ENCODE measurements at places on chromosomes 3 and 15. TPM values are rescaled to one million over a fixed set of nuclear protein-coding genes. Genes with fewer than 3 reads are reported as not detected.
A peak's percentile ranks its signal among the peaks of the same experiment; 100 is the strongest.

DNA sequence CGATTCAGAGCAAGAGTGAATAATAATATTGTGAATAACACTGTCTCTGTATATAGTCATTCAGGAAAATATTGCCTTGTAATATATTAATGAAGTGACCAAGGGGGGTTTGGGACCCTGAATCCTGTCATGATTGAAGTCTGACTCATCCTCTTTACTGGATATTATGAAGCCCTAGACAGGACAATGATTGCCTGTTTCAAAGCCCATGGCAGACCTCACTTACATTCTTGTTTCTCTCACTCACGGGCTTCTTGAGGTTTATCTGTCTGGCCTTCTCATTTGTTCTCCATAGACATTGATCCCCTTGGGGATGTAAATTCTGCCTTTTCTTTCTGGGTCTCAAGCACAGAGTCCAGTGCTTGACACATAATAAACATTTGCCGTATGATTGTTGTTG lies 449.3 kb upstream of the THRB start:
- DNase-seq, result no peak
- H3K27ac ChIP-seq, result no peak overlapping the region
- H3K27me3 ChIP-seq, result no peaks in the 10 kb centered on the region

- H3K27ac ChIP-seq, result no peak overlapping the region
- no peaks in the 10 kb centered on the region for H3K27me3 ChIP-seq
- no peak overlapping the region for H3K4me3 ChIP-seq
- no peaks in the 10 kb centered on the region for H3K36me3 ChIP-seq
These were observed 201.4 kb upstream of the STT3B start for GRCh38 chr3:31331278-31331677.

GRCh38 chr3:132870541-132870940 lies 148.3 kb upstream of the NPHP3 start:
- no peaks in the 10 kb centered on the region for H3K4me1 ChIP-seq
- H3K27ac ChIP-seq, result no peak overlapping the region
- H3K27me3 ChIP-seq, result no peaks in the 10 kb centered on the region
- no peaks in the 10 kb centered on the region for H3K36me3 ChIP-seq
- no peak overlapping the region for H3K4me3 ChIP-seq

DNA sequence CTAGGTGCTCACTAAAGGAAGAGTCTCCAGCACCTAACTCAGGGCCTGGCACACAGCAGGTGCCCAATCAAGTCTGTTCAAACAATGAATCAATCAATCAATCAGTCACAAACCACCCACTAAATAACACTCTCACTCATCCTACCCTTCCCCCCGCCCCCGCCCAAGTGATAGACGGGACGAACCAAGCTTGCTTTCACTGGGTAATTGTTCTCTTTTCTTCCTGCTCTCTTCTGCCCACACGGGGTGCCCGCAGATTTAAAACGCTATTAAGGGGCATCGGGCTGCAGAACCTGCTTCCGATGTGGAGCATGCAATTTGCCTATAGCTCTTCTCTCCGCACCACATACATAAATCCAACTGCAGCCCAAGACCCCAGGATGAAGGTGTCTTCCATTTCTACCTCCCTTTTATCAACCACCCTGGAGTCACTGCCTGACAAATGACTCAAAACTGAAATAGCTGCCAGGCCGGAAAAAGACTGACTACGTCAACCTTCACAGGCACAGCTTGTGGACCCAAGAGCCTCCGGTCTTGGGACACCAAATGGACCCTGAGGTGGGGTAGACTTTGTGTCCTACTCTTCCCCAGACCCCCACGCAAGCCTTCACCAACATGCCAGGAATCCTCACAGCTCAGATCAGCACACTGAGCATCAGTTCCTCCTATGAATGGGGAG lies 1.7 kb downstream of the KLHL25 start:
- H3K27me3 ChIP-seq, result no peaks in the 10 kb centered on the region
- peaks cover 25% of the 10 kb centered on the region for H3K4me1 ChIP-seq
- no peak for DNase-seq
- peak overlapping the region; percentile 81 for H3K4me3 ChIP-seq
- no peaks in the 10 kb centered on the region for H3K36me3 ChIP-seq
- H3K27ac ChIP-seq, result no peak overlapping the region

DNA sequence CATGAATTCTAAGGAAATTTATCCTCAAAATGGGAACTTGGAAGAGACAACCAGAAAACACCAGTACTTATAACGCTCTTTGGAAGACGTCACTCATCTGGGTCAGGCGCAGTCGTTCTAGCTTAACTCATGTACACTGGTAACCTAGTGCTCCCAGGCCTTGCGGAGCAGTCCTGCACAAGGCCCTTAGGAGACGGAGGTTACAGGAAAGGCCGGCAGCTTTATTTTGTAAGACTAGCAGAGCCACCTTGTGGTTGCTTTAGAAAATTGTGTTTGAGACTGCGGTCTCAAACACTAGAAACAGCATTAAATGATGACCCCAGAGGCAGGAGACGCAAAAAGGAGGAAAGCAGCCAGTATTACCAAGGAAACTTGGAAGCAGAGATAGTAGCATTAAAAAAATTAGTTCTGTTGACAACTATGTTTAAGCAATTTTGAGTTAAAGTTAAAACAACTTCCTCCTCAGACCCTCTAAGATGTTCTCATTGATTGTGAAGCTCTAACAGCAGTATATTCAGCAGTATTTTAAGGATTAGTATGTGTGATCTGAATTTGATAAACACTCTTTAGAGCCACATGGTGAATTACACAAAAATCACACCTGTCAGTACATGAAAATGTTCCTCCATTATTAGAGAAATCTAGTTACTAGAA lies 141.9 kb upstream of the C2CD4B start:
- H3K4me1 ChIP-seq, result peaks cover 10% of the 10 kb centered on the region
- H3K36me3 ChIP-seq, result no peaks in the 10 kb centered on the region
- no peak overlapping the region for H3K4me3 ChIP-seq
- peak; percentile 41 for DNase-seq
- H3K27ac ChIP-seq, result no peak overlapping the region
- no peaks in the 10 kb centered on the region for H3K27me3 ChIP-seq

DNA sequence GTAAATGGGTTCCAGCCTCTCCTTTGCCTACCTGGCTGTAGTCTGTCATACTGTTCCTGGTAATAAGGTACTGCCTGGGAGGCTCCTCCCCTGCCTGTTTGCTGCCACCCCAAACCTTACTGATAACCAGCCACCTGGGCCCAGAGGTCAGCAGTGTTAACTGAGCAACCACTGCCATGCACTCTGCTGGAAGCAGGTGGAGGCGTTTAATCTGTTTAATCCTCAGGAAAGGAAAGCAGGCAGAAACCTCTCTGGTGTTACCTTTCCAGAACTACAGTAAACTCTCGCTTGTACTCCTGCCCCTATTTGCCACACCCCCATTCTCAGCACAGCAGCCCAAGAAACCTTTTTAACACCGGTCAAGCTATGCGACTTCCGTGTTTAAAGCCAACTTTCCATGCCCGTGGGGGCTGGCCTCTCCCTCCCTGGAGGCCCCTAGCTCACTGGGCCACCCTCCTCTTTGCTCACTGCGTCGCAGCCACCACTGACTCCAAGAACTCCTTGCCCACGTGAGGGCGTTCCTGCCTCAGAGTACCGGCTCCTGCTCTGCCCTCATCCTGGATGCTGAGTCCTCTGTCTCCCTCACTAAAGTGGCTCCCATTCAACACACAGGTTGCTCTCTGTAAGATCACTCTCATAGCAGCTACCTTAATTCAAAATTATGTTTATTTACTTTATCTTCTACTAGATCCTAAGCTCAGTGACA lies 8.3 kb downstream of the BDH1 start:
- peaks cover 3% of the 10 kb centered on the region for H3K4me1 ChIP-seq
- no peak overlapping the region for H3K27ac ChIP-seq
- DNase-seq, result no peak
- H3K36me3 ChIP-seq, result peaks cover 4% of the 10 kb centered on the region

GRCh38 chr3:157420606-157421130 lies 16.0 kb upstream of the PTX3 start:
- no peaks in the 10 kb centered on the region for H3K36me3 ChIP-seq
- no peak overlapping the region for H3K27ac ChIP-seq
- no peak overlapping the region for H3K4me3 ChIP-seq

DNA sequence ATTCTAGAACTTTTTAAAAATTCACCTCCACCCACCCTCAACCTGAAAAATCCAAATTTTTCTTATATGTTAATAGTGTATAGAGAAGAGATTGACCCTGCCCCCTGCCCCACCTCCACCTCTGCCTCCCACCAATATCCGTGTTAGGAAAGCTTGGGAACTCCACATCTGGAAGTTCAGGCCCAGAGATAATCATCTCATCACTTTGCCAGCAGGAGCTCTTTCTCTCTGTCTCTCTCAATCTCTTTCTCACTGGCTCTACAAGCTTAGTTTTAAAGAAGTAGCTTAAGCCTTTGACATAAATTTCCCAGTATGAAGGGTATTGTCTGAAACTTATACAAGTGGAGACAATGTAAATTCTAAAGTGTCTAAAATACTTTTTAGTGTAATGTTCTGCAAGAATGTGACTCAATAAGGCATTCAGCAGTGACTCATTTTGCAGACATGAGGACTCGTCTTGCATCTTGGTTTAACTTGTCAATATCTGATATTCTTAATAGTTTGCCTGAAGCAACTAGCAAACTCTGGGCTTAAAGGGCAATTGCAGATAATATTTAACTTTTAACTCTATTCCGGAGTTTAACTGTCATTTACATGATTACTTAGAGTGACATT lies 299.8 kb upstream of the EPHA3 start:
- H3K27me3 ChIP-seq, result no peaks in the 10 kb centered on the region
- no peak for DNase-seq
- H3K27ac ChIP-seq, result no peak overlapping the region
- no peak overlapping the region for H3K4me3 ChIP-seq

GRCh38 chr3:192216067-192216466 lies 511.3 kb downstream of the FGF12 start:
- no peaks in the 10 kb centered on the region for H3K36me3 ChIP-seq
- no peak overlapping the region for H3K27ac ChIP-seq

GRCh38 chr3:196632046-196632751 lies 7.3 kb upstream of the NRROS start:
- H3K4me1 ChIP-seq, result no peaks in the 10 kb centered on the region
- peak overlapping the region; percentile 94 for H3K27ac ChIP-seq
- no peaks in the 10 kb centered on the region for H3K27me3 ChIP-seq
- peak overlapping the region; percentile 79 for H3K4me3 ChIP-seq
- no peaks in the 10 kb centered on the region for H3K36me3 ChIP-seq
- peak; percentile 88 for DNase-seq

DNA sequence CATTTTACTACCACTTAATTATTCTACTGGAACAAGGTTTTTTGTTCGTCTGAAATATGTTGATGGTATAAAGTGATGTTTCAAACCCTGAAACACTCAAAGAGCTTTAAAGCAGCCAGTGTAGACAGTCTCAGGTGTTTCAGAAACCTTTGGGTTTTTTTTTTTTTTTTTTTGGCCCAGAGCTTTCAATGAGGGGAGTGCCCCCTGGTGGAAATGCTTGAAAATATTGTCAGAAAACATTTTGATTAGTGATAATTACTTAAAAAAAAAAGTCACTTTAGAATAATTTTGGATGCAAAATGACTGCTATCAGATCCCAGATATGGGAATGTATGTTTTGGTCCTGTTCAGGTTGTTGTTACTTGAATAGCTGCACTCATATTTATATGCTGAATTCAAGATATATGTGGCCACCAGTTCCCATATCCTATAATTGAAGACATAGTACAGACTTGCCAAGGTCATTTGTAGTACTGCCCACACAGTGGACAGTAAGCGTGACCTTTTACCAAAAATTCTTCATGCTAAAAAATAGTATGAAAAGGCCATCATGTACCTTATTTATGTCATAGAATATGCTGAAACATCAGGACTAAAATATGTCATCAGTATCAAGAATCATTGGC lies 35.9 kb downstream of the SATB1 start:
- no peak for DNase-seq
- H3K4me3 ChIP-seq, result no peak overlapping the region
- no peaks in the 10 kb centered on the region for H3K36me3 ChIP-seq

DNA sequence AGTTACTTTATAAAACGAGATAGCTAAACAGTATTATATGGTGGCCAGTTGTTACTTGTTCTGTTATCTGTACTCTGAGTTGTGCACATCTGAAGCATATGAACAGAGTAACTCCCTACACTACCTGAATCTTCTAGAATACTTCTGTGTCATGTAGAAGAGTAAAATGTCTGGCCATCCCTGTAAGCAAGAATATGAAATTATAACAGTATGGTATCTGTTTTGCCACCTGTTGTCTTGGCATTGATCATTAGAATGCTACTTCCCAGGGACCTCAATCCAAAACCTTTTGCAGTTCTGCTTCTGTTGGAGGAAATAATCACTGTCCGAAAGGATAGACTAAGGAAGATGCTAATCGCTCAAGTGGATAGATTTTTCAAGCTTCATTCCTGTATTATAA lies 1.9 kb downstream of the TEX9 start:
- H3K4me1 ChIP-seq, result peaks cover 11% of the 10 kb centered on the region
- H3K27me3 ChIP-seq, result no peaks in the 10 kb centered on the region
- H3K4me3 ChIP-seq, result no peak overlapping the region
- no peaks in the 10 kb centered on the region for H3K36me3 ChIP-seq

The FAM81A gene
- 1.9 TPM for total RNA-seq

The CYP19A1 gene
- total RNA-seq, result 5.4 TPM

The COL8A1 gene
- total RNA-seq, result 22.7 TPM

The ANKRD34C gene
- total RNA-seq, result 0.81 TPM

The CLDN11 gene
- total RNA-seq, result 3.9 TPM
